Gastrocnemius medialis (tissue), 4 donors: ENCODE measurements at places on chromosomes 11 and 22. TPM values are rescaled to one million over a fixed set of nuclear protein-coding genes. Genes with fewer than 3 reads are reported as not detected.
A peak's percentile ranks its signal among the peaks of the same experiment; 100 is the strongest.

- H3K4me3 ChIP-seq = no peak overlapping the region
- H3K4me1 ChIP-seq = peaks cover 27% of the 10 kb centered on the region
- peaks cover 16% of the 10 kb centered on the region for H3K36me3 ChIP-seq
- H3K27ac ChIP-seq = no peak overlapping the region
- no peak for DNase-seq
Measured at GRCh38 chr11:17375547-17375946, 12.9 kb downstream of the KCNJ11 start.

DNA sequence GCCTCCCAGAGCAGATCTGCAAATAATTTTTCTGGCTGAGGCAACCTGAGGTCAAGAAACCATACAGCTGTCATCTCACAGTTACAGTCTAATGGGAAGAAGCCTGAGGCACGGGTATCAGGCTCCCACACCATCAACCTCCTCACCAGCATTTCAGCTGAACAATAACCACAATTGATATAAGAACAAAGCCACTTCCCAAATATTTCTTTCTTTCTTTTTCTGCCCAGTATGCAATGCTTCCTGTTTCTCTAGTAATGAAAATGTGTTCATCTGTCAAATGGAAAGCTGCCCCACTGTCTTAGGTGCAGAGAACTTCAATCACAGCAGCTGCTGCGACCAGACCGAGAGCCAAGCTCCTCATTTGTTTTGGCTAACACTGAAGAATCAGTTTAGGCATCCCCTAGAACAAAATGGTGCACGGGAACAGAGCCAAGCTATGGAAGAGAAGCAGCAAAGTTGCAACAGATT lies 108.4 kb downstream of the BLID start:
- H3K36me3 ChIP-seq = no peaks in the 10 kb centered on the region
- H3K27ac ChIP-seq = no peak overlapping the region
- no peaks in the 10 kb centered on the region for H3K27me3 ChIP-seq
- no peaks in the 10 kb centered on the region for H3K4me1 ChIP-seq

GRCh38 chr11:130796828-130797227 lies 119.5 kb downstream of the SNX19 start:
- H3K27me3 ChIP-seq = no peaks in the 10 kb centered on the region
- H3K4me1 ChIP-seq = no peaks in the 10 kb centered on the region
- no peak for DNase-seq
- no peak overlapping the region for H3K27ac ChIP-seq

Gene GAL3ST1
- total RNA-seq = 1.6 TPM

Gene CALCA
- total RNA-seq = not detected

DNA sequence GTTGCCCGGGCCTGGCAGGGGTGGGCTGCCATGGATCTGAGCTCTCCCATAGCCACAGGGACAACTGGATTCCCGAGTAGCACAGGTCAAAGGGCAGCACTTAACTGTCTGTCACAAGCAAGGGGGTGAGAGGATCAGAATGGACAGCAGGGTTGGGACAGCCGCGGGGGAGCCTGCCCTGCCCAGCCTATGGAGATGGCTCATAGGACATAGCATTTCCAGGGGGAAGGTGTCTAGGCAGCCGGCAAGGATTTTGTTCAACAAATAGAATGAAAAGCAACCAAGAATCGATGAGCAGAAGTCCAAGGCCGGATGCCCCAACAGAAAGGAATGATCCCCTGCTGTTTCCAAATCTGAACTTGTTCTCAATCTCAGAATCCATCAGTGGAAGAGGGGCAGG lies 92.9 kb downstream of the RPS6KA4 start:
- no peak overlapping the region for H3K27ac ChIP-seq
- H3K36me3 ChIP-seq = no peaks in the 10 kb centered on the region
- H3K4me1 ChIP-seq = peaks cover 13% of the 10 kb centered on the region
- no peak for DNase-seq
- no peaks in the 10 kb centered on the region for H3K27me3 ChIP-seq
- no peak overlapping the region for H3K4me3 ChIP-seq

DNA sequence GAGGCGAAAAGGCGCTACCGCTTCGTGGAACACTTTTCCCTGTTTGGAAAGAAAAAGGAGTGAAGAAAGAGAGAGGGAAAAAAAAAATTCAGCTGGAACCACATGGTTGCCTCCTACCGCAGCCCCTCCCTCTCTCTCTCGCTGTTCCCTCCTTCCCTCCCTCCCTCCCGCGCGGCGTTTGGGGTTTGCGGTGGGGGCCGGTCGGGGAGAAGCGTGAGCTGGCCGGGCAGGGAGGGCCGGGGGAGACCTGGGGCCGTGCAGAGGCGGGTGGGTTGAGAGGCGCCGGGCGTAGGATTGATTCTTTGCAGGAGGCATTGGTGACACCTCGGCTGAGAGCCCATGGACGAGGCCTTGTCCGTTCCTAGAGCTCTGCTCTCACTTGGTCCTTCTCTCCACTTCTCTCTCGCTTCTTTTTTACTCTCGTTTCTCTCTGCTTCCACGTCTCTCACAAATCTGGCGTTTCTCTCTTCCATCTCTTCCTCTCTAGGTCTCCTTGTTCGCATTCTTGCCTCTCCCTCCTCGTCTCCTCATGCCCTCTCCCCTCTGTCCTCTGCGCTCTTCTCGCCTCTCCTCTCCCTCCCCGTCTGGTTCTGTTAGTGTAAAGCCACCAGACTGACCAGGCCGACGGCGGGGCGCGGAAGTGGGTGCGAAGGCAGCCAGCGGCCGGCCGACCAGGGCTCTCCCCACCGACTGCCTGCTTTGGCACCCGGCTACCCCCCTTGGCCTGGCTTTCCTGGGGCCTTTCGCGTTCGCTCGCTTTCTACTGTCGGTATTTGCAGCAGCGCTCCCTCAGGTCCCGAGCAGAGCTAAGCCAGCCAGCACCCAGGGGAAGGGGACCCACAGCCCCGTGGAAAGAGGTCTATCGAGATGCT lies at the start of gene CLMP:
TSS of gene CLMP (minus strand) at position 61 of the 872 bp plus-strand sequence. CDS start 308 bp downstream, outside the sequence.
- no peaks in the 10 kb centered on the region for H3K36me3 ChIP-seq
- H3K27ac ChIP-seq = peak within 1 kb of the TSS; percentile 37
- H3K4me1 ChIP-seq = no peaks in the 10 kb centered on the region
- H3K4me3 ChIP-seq = peak within 1 kb of the TSS; percentile 45
- H3K27me3 ChIP-seq = peaks cover 49% of the 10 kb centered on the region
- peak; percentile 25 for DNase-seq

Gene HBD
- not detected for total RNA-seq

DNA sequence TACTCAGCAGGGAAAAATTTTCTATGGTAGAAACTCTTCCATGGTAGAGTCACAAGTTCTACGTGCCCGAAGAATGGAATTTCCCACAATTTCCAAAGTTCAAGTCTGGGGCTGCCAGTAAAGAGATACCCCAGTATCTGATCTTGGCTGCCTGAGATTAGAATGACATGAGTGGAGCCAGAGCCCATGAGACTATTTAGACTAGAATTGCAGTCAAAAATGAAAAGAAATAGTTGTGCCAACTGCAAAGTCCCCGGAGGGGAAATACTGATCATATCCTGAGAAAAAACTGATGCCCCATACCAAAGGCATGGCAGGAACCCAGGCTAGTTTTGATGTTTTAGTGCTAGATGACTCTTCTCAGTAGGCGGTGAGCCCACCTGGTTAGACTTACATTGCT lies 11.2 kb downstream of the MAJIN start:
- DNase-seq = no peak
- H3K4me1 ChIP-seq = no peaks in the 10 kb centered on the region
- H3K4me3 ChIP-seq = no peak overlapping the region
- no peaks in the 10 kb centered on the region for H3K27me3 ChIP-seq
- no peak overlapping the region for H3K27ac ChIP-seq

Gene OR4D5
- total RNA-seq = not detected

- no peaks in the 10 kb centered on the region for H3K36me3 ChIP-seq
- no peak overlapping the region for H3K27ac ChIP-seq
- no peaks in the 10 kb centered on the region for H3K27me3 ChIP-seq
Measured at GRCh38 chr11:11995601-11996000, 12.8 kb downstream of the DKK3 start.

- H3K36me3 ChIP-seq = peaks cover 3% of the 10 kb centered on the region
- DNase-seq = no peak
- H3K27me3 ChIP-seq = no peaks in the 10 kb centered on the region
- no peak overlapping the region for H3K27ac ChIP-seq
- H3K4me1 ChIP-seq = no peaks in the 10 kb centered on the region
Measured at GRCh38 chr11:130337281-130338089, 22.8 kb upstream of the ZBTB44 start.

- H3K27me3 ChIP-seq = no peaks in the 10 kb centered on the region
- H3K4me3 ChIP-seq = no peak overlapping the region
- no peak overlapping the region for H3K27ac ChIP-seq
- no peak for DNase-seq
Measured at GRCh38 chr11:130054966-130055365, 14.7 kb upstream of the APLP2 start.

DNA sequence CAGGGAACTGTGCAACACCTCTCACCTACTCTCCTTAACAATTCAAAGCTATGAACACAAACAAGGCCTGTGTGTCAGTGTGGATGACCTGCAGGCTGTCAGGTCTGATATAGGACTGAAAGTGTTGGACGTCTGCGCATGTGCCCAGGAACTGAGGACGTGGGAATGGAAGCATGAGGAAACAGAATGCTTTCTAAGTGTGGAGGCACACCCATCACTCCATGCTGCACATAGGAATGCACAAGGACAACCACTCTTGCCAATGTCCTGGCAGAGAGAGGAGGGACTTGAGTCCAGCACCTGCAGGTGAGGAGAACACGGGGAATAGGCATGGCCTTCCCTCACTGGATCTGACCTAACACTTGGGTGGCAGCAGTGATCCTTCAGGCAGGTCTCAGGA lies 874.3 kb downstream of the OPCML start:
- H3K36me3 ChIP-seq = no peaks in the 10 kb centered on the region
- H3K4me3 ChIP-seq = no peak overlapping the region
- no peaks in the 10 kb centered on the region for H3K4me1 ChIP-seq
- no peaks in the 10 kb centered on the region for H3K27me3 ChIP-seq
- DNase-seq = no peak
